Activated T-helper 1 cell treated with anti-CD3 and anti-CD28 coated beads, Interleukin-12 subunit alpha, Interleukin-12 subunit beta, Interleukin-2, Interleukin-4 antibody, amounts not matched to agents 30 ng/mL and 10 ng/mL and 1 ng/mL, durations not matched to agents 14 hours and 24 hours and 36 hours (primary cell): ENCODE measurements at places on chromosomes 12 and 14.

- DNase-seq, result peak; percentile 96
Measured at GRCh38 chr12:118016424-118017264, at the start of gene RFC5. RFC5 (plus strand) TSS chr12:118016703; CDS start chr12:118016828, 125 bp downstream.

DNA sequence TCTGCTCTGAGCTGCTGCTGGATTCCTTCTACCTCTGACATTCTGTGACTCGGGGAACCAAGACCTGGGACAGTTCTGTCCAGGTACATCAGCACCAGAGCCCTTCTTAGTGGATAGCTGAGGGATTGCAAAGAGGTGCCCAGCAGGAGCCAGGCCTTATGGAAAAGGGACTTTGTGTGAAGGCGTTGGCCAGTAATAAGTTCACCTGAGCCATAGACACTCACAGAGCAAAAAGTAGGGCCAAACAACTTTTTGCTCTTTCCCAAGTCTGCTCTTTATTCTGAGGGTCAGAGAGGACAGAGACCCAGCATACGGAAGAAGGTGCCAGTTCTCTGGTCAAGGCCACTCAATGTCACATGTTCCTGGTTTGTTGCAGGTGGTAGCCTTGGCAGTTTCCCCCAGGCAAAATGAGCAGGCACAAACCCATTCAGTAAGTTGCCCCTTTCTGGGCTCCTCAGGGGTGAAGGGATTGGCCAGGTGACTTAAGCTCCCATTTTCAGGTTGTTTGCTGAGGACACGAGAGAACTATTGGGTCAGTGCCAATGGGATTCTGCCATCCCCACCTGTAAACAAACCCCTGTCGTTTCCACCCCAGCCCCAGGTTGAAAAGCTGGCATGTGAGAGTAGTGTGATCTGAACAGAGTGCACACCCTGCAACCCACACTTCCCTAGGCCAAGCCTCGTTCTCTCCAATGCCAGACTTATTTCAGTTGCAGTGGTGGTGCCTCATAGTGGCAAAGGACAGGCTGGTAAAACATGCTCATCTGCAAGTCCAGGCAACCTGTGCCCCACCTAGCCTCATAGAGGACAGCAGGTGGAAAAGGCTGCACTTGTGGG lies 150.3 kb downstream of the SMOC1 start:
- DNase-seq, result no peak

DNA sequence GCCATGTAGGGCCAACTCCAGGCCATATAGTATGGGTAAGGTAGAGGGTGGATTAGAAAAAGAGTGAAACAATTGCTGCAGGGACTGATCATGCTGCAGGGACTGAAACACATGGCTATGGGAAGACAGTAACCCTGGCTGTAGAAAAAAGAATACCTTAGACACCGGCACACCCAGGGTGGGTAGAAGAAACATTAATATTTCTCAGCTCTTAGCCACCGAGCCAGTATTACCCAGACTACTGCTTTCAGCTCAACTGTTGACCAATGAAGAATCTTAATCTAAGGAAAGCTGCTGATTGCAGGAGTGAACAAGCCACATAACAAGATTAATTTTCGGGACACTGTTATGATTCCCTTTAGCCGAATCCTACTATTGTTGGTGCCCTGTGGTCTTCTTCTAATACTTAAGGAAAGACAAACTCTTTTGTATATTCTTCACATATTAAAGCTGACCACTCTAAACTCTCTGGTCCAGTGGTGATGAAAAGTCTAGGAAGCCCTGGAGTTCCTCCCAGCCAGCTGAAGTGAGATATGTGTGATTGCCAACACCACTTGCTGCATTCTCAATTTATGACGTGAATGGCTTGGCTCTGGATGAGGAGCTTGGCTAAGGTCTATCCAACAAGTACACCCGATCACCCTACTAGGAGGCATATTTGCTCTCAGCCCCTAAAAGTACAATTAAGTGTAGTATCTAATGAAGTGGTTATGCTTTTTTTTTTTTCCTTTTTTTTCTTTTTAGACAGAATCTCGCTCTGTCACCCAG lies 69.2 kb downstream of the NOVA1 start:
- no peak for DNase-seq

GRCh38 chr14:89357655-89358297 lies 59.3 kb downstream of the FOXN3 start:
- no peak for DNase-seq

DNA sequence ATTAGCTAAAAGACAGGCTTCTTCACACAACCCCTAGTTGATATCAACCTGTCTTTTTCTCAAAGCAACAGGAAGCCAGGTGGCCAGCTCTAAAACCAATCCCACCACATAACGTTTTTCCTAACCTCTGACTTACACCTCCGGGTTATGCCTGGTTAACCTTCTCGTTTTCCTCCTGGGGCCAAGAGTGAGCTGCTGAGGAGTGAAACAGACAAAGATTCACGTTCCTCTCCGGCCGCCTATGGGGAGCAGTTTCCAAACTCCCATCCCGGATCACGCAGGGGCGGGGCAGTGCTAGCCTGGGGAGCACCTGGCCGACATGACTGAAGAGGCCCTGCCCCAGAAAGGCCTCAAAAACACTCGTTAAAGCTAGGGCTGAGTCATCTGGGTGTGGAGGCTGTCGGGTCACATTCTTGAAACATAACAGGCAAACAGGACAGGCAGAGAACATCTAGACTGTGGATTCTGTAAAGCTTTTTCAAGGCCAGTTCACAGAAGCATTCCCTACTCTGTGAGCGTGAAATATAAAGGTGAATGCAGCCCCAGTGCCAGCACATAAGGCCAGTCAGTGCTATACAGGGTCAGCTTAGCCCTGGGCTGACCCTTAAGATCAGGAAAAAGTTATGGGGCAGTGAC lies 25.9 kb upstream of the LGALS3 start:
- peak; percentile 38 for DNase-seq

GRCh38 chr12:101430456-101430855 lies 22.9 kb upstream of the ARL1 start:
- DNase-seq, result no peak

DNA sequence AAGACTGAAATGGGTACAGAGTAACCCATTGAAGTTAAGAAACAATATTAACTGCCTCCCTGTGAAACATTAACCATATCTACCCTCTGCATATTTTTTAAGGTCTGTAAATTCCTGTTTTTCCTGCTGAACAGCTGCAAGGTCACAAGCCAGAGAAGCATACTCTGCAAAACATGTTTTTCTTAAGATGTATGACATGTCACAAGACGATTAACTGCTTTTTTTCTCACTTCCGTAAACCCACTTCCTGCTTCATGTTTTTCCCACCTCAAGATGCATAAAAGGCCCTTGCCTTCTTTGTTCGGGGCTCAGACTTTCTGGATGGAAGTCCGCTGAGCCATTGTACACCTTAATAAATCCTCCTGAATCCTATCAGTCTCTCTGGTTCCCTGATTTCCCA lies 504.7 kb upstream of the MIS18BP1 start:
- no peak for DNase-seq

DNA sequence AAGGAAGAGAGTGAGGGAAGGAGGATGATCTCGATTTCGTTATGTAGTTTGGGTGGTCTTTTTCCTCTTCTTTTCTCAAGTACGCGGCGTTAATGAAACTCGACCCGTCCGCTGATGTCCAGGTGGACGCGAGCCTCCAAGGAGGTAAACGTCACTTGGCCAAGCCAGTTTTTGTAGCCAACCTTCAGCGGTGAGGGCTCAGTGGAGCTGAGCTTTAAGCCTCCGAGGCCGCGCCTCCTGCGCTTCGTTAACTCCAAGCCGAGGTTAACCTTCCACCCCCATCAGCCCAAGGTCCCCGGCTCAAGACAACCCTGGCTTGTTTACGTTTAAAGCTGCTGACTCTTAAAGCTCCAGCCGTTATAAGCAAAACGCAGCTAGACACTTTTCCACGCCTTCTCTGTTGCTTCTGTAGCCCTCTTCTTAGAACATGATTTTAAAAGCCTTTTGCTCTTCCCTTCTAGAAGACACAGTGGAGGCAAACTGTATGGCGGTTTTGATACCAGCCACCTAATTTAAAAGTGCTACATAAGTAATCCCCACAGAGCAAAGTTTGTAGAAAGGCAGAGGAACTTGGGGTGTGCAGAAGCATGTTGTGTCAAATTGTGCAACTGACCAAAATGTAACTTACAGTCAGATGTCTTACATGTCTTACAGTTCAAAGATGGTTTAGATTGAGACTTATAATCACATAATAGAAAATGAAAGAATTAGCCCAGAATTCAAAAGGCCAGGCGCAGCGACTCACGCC lies 923 bp upstream of the ITPR2 start:
- peak; percentile 29 for DNase-seq

GRCh38 chr14:65206448-65207096 lies 104.3 kb upstream of the MAX start:
- DNase-seq, result no peak
